ENCODE measurements at places on chromosomes 1 and 21. TPM values are rescaled to one million over a fixed set of nuclear protein-coding genes. Genes with fewer than 3 reads are reported as not detected.

FBXO44 gene
- 18.1 TPM for total RNA-seq

GPR52 gene
- total RNA-seq, result 0.58 TPM

PALMD gene
- not detected for total RNA-seq

STK40 gene
- 44.4 TPM for total RNA-seq

OR2M3 gene
- not detected for total RNA-seq

GSTM1 gene
- total RNA-seq, result 47.9 TPM

ENSA gene
- total RNA-seq, result 182 TPM

RNU1-3 gene
- 820 TPM for total RNA-seq

SIPA1L2 gene
- 1.7 TPM for total RNA-seq

CNTN2 gene
- not detected for total RNA-seq

GJC2 gene
- 3.5 TPM for total RNA-seq

S1PR1 gene
- 63.9 TPM for total RNA-seq

NHLH1 gene
- total RNA-seq, result 0.22 TPM

PRELP gene
- not detected for total RNA-seq

SH3BGR gene
- 4.5 TPM for total RNA-seq
